Activated T-helper 1 cell treated with anti-CD3 and anti-CD28 coated beads, Interleukin-2, amount 50 U/mL, for 16 hours (primary cell): ENCODE measurements at places on chromosomes 3 and 15.

- no peak for DNase-seq
Observed at GRCh38 chr3:52104684-52105640, 48.6 kb upstream of the DUSP7 start.

GRCh38 chr3:129248286-129248979, 973 bp upstream of the COPG1 start:
- DNase-seq: no peak

- no peak for DNase-seq
Observed at GRCh38 chr15:63447017-63447676, 57.2 kb upstream of the USP3 start.

- DNase-seq: no peak
Observed at GRCh38 chr15:100330629-100331215, 11.1 kb downstream of the ADAMTS17 start.

DNA sequence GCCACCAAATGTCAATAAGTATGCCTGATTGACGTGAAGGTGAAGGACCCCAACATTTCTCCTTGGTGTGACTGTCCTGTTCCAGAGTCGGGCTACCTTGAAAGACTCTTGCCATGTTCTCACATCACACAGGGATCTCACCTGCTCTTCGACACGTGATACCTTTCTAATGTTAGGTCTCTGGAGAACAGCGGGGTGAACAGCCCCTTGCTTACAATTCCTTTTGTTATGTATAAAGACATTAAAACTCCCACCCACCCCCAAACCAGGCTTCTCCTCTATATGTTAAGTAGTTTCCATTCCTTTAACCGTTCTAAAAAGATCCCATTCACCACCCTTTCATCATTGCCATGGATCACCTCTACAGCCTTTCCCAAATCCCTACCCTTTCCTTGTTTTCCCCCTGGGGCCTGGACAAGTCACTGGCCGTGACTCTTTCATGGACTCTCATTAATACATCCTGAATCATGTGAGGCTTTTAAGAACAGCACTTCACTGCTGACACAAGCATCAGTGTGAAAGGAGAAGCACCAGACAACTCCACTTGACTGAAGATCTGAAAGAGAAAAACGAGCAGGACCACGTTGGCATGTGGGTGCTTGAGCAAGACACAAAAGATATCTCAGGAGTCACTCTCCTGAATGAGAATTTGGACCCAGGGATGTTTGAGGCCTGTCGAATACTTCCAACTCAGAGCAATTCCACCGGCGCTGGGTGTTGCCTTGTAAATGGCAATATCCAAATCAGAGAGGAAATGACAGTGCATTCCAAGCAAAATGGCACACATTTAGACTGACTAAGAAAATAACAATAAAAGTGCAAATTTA, 115.0 kb downstream of the FOXP1 start:
- DNase-seq: no peak

- DNase-seq: no peak
Observed at GRCh38 chr3:41769106-41769505, 192.8 kb downstream of the ULK4 start.

GRCh38 chr15:98815207-98815606, 166.9 kb downstream of the IGF1R start:
- DNase-seq: no peak

DNA sequence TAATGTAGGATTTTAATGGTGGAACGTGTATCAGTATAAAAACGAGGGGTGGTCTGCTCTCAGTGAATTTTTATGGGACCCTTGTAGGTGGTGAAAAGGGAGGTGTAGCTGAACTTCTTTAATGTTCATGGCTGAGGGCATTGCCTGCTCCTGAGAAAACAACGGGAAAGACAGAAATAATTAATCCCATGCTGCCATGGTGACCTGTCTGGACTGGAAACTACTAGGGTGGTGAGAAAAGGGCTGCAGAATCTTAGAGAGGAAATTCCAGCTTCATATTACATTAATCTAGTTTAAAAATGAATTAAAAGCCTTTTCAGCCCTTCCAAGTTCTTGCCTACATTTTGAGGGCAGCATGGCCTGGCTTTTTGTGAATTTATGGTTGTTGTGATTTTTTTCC, 47.6 kb downstream of the ZBTB38 start:
- no peak for DNase-seq

- DNase-seq: no peak
Observed at GRCh38 chr3:87260270-87260669, 16.1 kb downstream of the POU1F1 start.

- DNase-seq: no peak
Observed at GRCh38 chr3:32098528-32098927, 7.9 kb upstream of the GPD1L start.

- no peak for DNase-seq
Observed at GRCh38 chr3:85740561-85740960, 781.8 kb downstream of the CADM2 start.

DNA sequence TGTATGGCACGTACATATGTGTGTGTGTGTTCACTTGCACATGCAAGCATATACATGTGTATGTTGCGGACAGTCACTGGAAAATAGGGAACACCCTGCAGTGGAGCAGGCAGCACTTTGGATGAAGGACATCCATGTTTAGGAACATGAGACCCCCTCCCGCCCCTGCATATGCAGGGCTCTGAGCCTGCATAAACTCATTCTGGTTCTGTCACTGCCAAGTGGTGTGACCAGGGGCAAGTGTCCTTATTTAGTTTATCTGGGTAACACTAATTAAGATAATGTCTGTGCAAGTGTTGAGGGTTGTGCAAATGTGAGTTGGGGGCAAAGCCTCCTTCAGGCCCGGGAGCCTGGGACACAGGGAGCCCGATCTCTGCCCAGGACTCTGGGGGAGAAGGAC, 105.7 kb downstream of the CORO2B start:
- DNase-seq: no peak

- no peak for DNase-seq
Observed at GRCh38 chr15:69320977-69321554, 22.4 kb downstream of the PAQR5 start.

DNA sequence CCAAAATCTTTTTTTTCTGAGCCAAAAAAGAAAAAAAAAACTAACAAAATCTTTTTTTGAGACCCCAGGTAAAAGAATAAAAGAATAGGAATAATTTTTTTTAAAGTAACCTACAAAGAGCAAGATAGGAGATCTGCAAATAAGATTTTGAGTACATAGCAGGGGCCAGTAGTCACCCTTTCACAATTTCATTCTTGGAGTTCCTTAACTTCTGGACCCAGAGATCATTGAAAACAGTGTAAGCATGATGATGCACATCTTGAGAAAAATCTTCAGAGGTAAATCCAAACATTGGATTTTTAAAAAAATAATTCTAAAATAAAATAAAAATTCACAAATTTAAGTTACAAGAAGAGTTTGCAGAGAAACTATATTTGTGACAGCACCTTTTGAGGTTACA, 18.8 kb downstream of the TFRC start:
- no peak for DNase-seq

GRCh38 chr3:9022305-9023225, 59.3 kb upstream of the RAD18 start:
- no peak for DNase-seq
